Osteoblast (primary cell): ENCODE measurements at places on chromosomes 3 and 15. TPM values are rescaled to one million over a fixed set of nuclear protein-coding genes. Genes with fewer than 3 reads are reported as not detected.

The CADM2 gene
- total RNA-seq, result 0.29 TPM in 1 of 2 replicates, not detected in the other

The CCR1 gene
- 0.59 and 1.1 TPM in 2 replicates for total RNA-seq

The SNTN gene
- not detected in 2 replicates for total RNA-seq

The CISH gene
- total RNA-seq, result 1.1 and 1.2 TPM in 2 replicates

The UBL7 gene
- total RNA-seq, result 39.8 and 41.3 TPM in 2 replicates
